ENCODE measurements at places on chromosomes 2 and 18. TPM values are rescaled to one million over a fixed set of nuclear protein-coding genes. Genes with fewer than 3 reads are reported as not detected.

- DNase-seq = no peak
Observed at GRCh38 chr2:186772579-186772978, 76.4 kb downstream of the ZSWIM2 start.

The IMPACT gene
- total RNA-seq = 26.5 TPM

GRCh38 chr2:6196449-6196848 is 504.3 kb downstream of the SOX11 start:
- no peak for DNase-seq

DNA sequence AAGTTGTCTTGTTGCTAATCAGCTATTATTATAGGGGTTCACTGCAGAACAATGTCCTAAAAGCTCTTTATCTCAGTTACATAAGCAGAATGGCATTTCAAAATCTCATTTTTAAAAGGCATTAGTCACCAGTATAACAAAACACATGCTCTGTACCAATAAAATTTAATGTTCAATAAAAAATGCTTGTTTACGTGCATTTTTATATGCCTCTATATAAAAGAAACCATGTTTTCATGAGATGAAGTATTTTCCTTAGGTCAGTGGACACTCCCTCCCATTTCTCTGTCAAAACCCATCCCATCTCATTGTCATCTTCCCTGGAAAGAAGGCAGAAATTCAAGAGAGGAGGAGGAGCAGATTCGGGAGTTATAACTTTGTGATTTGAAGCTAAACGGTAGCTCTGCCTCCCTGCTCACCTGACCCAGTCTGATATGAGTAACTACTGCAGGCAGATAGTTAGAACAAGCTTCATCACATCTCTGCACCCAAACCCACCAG is 231.9 kb upstream of the SIX2 start:
- no peak for DNase-seq

DNA sequence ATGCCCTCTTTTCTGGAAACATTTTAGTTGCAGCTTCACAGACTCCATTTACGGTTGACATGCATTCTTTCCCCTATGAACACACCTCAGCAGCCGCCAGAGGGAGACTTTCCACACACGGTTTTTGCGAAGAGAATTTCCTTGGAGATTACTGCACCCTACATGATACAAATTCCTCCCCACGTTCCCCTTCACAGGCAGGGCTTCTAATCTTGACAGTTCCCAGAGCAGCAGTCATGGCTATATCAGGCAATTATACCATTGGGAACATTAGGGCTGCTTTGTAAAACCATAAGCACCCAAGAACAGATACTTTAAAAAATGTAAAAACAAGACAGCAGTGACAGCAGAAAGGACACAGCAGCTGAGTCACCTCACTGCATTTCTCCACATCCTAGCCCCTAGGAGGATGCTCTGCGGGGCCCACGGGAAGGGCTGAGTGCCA is 253.8 kb downstream of the TGIF1 start:
- DNase-seq = peak; percentile 47

The CHRNA1 gene
- not detected for total RNA-seq

DNA sequence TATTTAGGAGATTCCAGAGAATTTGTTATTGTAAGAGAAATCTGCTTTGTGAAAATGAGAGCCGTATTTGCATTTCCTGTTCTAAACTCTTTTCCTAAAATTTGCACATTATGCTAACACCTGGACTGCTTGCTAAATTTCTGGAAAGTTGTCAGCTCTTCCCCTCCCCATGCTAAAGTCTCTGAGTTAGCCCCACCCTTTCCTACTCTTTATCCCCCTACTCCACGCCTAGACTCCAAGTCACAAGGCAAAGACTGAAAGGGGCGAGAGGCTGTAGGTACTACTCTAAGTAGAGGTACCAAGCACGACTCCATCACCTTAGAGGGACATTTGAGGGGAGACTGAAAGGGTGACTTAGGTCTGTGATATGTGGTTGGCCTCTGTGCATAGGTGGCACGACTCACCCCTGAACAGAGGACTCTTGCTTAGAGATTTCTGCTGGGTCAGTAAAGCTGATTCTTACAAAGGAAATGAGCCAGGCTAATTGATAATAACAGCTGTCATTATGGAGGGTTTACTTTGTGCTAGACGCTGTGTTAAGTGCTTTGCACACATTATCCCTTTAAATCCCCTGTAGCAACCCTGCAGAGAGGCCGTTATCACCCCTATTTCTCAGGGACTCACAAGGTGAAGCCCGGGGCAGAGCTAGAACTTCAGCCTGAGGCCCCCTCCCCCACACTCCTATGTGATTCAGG is 373.5 kb downstream of the EN1 start:
- no peak for DNase-seq

GRCh38 chr2:223003191-223003590 is 48.8 kb upstream of the KCNE4 start:
- no peak for DNase-seq

The SIX2 gene
- 0.41 TPM for total RNA-seq

GRCh38 chr2:41496908-41497307 is 550.9 kb upstream of the PKDCC start:
- DNase-seq = no peak

GRCh38 chr2:112724591-112725525 is 4.0 kb downstream of the NT5DC4 start:
- DNase-seq = no peak

DNA sequence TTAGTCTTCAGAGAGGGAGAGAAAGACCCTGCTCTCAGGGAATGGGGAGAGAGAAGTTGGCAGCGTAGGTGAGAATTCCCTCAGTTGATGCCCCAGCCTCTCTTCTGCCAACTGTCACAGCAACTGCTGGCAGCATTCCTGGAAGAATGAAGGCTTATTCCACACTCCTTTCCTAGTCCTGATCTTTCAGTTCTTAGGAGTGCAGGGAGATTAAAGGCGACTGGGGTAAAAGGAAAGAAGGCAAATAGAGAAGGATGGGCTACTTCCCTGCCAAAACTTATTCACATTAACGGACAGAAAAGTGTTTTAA is 65.9 kb upstream of the ACAA2 start:
- no peak for DNase-seq

DNA sequence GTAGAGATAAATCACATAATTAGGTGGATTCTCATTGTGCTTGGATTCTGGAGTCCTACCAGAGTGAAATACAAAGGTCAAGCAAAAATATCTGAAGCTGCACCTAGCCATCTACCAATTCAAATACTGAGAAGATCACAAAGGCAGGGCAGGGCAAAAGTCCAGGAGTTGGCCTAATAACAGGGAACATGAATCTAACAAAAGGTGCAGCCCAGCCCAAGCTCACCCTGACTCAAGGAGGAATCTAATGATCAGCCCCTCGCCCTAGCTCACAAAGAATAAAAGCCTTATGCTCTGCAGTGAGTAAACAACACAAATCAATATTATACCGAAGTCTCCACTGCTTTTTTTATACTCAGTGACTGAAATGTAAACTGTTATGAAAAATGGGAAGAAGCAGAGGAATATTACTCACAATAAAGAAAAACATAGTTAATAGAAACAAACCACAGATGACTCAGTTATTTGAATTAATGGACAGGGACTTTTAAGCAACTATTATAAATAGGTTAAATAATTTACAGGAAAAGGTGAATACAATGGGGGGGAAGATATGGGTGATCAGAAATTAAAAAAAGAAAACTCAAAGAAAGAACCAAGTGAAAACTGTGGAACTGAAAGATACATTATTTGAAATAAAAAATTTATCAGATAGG is 49.5 kb downstream of the ANTXR1 start:
- DNase-seq = no peak

- DNase-seq = no peak
Observed at GRCh38 chr18:911025-911424, 6.4 kb downstream of the ADCYAP1 start.

- peak; percentile 26 for DNase-seq
Observed at GRCh38 chr2:218983934-218984238, 1.1 kb downstream of the FEV start.

GRCh38 chr2:191854382-191855372 is 7.8 kb upstream of the CAVIN2 start:
- DNase-seq = no peak

DNA sequence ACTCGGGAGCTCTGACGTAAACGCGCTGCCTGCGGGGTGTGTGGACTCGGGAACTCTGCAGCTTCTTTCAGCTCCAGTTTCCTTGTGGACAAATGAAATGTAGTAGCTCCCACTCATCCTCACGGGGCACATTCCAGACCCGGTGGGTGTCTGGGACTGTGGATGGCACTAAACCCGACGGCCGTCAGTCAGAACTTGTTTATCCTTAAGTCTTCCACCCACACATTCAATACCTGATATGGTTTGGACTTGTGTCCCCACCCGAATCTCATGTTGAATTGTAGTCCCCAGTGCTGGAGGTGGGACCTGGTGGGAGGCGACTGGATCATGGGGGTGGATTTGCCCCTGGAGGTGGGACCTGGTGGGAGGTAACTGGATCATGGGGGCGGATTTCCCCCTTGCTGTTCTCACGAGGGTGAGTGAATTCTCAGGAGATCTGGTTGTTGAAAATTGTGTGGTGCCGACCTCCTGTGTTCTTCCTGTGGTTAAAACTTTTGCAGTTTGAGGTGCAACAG is 81.2 kb upstream of the SNTG2 start:
- DNase-seq = no peak

DNA sequence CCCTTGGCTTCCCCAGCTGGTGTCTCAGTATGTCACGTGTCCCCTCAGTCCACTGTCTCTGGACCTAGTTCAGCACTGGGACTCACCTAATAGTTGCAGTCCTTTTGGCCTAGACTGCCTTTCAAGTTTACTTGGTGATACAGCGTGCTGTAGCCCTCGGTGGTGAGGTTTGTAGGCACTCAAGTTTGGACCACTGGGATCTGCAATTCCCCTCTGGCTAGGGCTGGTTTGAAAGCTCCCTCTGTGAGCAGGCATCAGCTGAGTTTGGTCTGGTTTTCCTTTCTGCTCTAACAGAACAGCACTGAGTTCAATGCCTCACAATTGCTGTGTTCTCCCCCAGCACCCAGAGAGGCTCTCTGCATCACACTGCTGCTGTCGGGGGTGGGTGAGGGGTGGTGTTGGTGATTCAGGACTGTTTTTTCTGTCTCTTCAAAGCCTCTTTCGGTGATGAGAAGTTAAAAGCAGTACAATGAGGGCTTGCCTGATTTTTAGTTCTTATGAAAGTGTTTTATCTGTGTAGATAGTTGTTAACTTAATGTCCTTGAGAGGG is 494.2 kb downstream of the TDRD15 start:
- DNase-seq = no peak

The ONECUT2 gene
- total RNA-seq = 1.2 TPM

The MAL gene
- not detected for total RNA-seq

The SLC4A5 gene
- 1.2 TPM for total RNA-seq

GRCh38 chr18:40812981-40813515 is 1142.0 kb upstream of the PIK3C3 start:
- DNase-seq = no peak

- no peak for DNase-seq
Observed at GRCh38 chr2:232333361-232334135, 45.0 kb upstream of the ALPP start.

GRCh38 chr18:45588376-45589355 is 26.6 kb upstream of the SLC14A2 start:
- DNase-seq = no peak

GRCh38 chr2:70091816-70092215 is 4.5 kb downstream of the PCBP1 start:
- DNase-seq = no peak

DNA sequence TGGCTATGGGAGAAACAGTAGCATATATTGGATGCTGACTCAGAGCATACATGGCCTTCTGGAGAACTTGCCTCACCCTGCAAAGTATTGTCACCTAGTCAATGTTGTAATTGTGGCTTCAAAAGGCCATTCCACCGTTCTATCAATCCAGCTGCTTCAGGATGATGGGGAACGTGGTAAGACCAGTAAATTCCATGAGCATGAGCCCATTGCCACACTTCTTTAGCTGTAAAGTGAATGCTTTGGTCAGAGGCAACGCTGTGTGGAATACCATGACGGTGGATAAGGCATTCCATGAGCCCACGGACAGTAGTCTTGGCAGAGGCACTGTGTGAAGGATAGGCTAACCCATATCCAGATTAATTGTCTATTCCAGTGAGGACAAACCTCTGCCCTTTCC is 1300.1 kb upstream of the ACVR2A start:
- DNase-seq = no peak

- DNase-seq = no peak
Observed at GRCh38 chr2:137957033-137957432, 7.2 kb upstream of the HNMT start.

DNA sequence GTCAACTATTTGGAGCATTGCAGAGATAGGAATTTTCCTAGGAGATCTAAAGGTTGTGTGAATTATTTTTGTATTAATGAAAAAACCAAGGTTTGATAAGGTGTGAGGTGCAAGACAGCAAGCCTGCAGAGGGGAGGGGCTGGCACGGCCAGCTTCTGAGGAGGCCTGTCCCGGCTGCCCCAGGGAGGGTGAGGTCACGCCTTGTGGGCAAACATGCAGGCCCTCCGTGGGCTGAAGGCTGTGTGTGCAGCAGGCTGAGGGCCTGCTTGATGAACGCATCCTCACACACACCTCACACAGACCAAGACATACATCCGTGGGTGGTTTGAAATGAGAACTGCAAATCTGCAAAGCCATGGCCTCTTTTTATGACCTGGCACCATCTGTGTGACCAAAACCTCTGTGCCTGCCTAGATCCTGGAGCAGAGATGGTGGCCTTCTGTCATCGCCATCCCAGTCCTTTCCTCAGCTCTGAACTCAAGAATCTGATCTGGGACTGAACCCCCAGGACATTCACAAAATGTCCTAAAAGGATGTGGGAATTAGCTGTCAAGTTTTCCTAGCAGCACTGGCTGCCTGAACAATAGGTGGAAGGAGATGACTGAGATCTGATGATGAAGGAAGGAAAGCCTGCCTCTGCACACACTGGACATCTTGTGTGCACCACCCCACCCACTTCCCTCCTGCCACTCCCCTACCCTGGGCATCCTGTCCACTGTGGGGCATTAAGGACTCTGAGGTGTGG is 102.4 kb upstream of the MGAT4A start:
- DNase-seq = no peak

The ABCB11 gene
- under 0.01 TPM for total RNA-seq

The SNORC gene
- total RNA-seq = 2.4 TPM

The APCDD1 gene
- 10.6 TPM for total RNA-seq

DNA sequence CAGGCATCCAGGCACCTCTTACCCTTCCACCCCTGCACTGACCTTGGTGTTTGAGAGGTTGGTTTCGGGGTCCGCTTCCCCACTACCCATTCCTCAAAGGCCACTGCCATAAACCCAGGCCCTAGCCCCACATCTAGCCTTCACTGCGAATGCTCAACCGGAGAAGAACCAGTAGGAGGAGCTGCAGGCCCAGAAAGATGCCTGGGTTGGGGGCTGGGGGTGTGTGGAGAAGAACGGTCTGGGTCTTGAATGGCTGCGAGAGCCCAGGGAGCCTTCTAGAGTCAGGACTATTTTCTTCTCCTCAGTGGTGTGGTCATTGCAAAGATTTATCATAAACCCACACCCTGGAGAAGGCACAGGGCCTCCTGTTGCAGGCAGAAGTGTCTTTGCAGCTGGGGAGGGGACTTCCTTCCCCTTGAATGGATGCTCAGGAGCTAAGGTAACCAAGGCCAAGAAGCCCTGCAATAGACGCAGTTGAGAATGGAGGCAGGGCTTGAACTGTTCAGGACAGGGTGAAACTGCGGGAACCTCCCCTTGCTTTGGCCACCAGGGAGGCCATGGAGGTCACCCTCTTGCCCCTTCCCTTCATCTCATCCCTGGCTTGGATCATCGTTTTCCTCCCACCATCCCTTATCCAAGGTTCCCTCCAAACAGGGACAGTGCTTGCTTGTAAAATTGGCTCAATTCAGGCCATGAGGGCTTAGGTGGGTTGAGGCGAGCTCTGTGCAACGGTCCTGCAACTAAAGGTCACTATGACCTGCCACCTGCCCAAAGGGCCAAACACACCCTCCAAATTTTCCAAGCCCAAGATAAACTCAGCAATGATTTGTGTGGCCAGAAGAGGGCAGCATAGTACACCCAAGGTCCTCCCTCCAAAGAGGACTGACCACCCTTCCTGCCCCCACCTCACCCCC is 20.9 kb downstream of the THNSL2 start:
- DNase-seq = peak; percentile 60
